ENCODE measurements at places on chromosomes 2 and 18.
A peak's percentile ranks its signal among the peaks of the same experiment; 100 is the strongest.

GRCh38 chr2:23041443-23041842, 343.5 kb upstream of the KLHL29 start:
- no peak for DNase-seq

DNA sequence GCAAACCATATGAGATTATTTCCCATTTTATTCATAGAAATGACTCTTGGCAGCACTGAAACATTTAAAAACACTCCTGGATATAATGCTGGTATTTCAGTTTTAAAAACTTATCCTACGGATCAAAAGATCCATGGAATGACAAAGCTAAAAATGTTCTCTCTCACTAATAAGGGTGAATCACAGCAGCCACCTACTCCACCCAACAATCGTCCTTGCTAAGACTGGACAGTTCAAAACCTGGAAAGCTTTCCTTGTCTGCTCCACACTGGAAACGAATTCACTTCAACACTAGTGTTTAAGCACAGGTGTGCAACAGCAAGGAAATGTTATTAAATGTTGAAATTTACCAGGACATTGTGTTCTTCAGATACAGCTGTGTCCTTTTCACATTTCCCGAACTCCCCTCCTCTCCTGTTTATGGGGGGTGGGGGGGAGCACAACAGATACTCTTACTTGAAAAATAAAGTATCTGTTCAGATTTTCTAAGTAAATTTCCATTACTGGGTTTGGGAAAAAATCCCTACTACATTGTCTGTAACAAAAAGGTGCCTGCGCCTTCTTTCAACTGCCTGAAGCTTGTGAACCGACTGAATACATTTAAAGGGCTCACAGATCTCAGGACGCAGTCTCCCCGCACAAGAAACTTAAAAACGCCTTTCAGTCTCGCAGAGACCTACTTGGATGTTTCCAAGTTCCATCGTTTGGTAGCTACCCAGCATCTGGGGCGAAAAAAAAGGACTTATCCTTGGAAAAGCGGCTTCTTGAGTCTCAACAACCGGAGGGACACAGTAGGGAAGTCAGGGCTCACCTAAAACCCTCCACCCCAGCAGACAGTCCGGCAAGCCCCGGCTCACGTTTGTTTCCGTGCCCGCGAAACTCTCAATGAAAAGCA, 1.3 kb downstream of the YWHAQ start:
- DNase-seq: no peak

DNA sequence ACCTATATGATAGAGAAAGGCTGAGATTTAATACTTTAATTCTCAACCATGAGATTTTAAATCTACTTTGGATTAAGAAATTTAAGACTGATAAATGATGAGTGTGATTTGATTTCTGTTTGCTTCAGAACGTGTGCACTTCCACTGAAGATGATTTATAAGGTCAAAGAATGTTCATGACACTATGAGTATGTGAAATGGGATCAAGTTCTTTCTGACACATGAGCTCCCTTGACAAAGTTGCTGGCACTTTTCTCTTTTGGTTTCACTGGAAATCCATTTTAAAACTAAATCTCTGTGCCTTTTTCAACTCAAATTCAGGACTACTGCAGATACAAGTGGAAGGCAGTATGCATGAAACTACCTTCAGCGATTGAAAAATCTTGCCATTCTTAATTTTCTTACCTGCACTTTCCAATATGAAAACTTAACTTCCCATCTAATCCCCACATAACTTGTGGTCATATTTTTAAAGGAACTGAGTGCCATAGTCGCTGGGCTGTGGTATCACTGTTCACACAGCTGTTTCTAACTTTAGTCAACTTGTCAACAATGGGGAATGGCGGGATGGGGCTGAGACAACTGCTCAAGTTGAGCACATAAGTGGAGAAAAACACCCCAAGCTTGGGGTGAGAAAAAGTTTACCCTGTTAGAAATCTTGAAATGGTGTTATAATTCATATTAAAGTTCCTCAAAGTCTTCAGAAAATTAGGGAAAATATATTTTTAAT, 51.8 kb upstream of the TTN start:
- DNase-seq: no peak

GRCh38 chr2:128736689-128737545, 418.2 kb upstream of the HS6ST1 start:
- peak; percentile 21 for DNase-seq

DNA sequence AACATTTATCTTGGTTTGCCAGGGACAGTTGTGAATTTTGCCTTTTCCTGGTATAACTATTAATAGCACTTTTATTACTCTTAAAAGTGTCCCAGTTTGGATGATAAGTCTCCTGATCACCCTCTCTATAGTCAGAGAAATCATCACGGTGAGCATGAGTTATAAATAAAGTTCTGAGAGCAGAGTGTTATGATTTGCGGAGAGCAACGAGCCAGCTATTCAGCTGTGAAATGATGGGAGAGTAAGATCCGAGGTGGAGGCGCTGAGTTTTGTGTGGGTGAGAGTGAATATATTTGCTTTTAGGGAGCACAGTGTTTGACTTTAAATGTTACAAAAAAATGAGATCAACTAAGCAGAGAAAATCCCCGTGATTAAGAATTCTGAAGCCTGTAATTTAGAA, 179.6 kb downstream of the DSC3 start:
- DNase-seq: no peak

GRCh38 chr2:47172156-47172921, 17.2 kb upstream of the STPG4 start:
- DNase-seq: no peak

DNA sequence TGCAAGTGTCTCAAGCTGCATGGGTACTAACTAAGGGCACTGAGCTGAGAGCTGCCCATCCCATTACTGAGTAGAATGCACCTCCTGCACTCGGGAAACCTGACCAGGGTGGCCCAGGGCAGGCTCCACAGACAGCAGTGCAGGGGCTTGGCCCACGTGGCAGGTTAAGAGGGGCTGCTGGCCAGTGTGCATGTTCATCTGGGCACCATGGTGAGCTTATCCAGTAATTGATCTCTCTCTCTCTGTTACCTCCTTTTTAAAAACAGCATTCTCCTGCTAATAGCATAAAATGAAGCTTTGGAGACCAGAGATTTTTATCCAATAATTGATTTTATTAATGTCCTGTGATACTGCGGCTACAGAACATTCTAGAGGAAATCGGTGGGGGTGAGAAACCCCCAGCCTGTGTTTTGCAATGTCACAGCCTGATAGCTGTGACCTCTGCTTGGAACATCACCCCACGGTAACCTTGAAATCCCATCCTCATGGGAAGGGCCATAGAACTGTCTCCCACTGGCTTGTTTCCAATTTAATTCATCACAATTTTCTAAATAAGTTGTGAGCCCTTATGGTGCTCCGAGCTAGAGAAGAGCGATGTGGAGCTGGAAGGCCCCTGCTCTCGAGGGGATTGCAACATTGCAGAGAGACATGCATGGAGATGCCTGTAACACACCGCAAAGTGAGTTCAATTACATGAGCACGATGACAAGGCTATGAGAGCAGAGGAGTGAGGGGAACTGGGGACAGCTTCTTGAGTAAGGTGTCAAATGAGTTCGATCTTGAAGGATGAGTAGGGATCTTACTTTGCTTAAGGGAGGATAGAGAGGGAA, 143.8 kb downstream of the GALNT14 start:
- DNase-seq: no peak

Measured in stimulated activated CD8-positive, alpha-beta memory T cell treated with anti-CD3 and anti-CD28 coated beads, Interleukin-4, amount 100 ng/mL, for 1 hour (primary cell).